MG63 (cell line): ENCODE measurements at places on chromosomes 2 and 18. TPM values are rescaled to one million over a fixed set of nuclear protein-coding genes. Genes with fewer than 3 reads are reported as not detected.

GRCh38 chr2:15159206-15159605, 401.9 kb downstream of the NBAS start:
- DNase-seq, result no peak

- no peak for DNase-seq
Observed at GRCh38 chr18:20996418-20996817, 115.2 kb downstream of the ROCK1 start.

DNA sequence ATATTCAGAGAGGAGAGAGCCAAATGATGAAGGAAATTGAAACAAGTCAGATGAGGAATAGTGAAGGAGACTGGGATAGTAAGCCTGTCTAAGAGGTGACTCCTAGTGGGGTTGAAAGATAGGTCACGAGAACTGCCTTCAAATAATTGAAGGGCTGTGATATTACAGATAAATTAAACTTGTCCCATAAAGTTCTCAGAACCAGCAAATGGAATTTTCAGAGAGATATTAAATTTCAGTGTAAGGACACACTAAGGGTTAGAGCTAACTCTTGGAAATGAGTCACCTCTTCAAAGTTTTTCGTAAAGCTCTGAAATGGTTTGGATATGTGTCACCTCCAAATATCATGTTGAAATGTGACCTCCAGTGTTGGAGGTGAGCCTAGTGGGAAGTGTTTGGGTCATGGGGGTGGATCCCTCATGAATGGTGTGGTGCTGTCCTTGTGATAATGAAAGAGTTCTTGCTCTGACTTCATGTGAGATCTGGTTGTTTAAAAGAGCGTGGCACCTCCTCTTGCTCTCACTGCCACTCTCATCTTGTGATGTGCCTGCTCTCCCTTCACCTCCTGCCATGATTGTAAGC, 87.3 kb downstream of the BABAM2 start:
- DNase-seq, result peak; percentile 81

DNA sequence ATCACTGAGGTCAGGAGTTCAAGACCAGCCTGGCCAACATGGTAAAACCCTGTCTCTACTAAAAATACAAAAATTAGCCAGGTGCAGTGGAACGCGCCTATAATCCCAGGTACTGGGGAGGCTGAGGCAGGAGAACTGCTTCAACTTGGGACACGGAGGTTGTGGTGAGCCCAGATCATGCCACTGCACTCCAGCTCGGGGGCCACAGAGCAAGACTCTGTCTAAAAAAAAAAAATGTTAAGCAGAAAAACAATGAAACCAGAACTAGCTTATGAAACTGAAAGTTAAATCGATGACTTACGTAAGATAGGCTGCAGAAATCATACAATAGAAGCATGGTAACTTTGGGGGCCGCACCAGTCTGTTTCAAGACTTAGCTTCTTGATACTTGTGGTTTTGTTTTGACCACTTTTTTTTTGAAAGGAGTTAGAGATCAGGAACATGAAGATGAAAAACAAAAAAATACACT, 6.2 kb upstream of the GPR155 start:
- no peak for DNase-seq

COL6A3 gene
- 465 and 564 TPM in 2 replicates for total RNA-seq
